Breast epithelium (tissue), 4 donors: ENCODE measurements at places on chromosomes 6 and 20. TPM values are rescaled to one million over a fixed set of nuclear protein-coding genes. Genes with fewer than 3 reads are reported as not detected.

GRCh38 chr6:45836984-45837383 is 178.7 kb downstream of the CLIC5 start:
- no peak for DNase-seq

- no peak for DNase-seq
Observed at GRCh38 chr6:41726876-41727275, 8.5 kb downstream of the TFEB start.

GRCh38 chr6:127912914-127913313 is 12.1 kb upstream of the THEMIS start:
- DNase-seq: no peak

GRCh38 chr6:169783971-169784820 is 32.8 kb downstream of the ERMARD start:
- DNase-seq: no peak

DNA sequence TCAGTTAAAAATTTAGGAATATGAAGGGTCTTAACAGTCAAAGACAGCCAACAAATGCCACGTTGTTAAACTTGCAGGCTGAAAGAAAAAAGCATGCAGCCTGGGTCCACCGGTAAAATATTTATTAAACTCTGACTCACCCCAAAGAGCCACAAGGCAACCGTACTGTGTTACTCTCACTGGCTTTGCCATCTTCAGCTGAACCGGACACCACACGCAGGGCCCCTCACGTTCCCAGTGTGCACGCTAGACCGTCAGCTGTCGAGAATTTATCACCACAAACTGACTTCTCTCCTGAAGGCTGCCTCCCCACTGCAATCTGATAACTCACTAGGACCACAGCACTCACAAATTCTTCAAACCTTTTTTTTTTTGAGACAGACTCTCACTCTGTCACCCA is 30.7 kb downstream of the HUS1B start:
- no peak for DNase-seq

DNA sequence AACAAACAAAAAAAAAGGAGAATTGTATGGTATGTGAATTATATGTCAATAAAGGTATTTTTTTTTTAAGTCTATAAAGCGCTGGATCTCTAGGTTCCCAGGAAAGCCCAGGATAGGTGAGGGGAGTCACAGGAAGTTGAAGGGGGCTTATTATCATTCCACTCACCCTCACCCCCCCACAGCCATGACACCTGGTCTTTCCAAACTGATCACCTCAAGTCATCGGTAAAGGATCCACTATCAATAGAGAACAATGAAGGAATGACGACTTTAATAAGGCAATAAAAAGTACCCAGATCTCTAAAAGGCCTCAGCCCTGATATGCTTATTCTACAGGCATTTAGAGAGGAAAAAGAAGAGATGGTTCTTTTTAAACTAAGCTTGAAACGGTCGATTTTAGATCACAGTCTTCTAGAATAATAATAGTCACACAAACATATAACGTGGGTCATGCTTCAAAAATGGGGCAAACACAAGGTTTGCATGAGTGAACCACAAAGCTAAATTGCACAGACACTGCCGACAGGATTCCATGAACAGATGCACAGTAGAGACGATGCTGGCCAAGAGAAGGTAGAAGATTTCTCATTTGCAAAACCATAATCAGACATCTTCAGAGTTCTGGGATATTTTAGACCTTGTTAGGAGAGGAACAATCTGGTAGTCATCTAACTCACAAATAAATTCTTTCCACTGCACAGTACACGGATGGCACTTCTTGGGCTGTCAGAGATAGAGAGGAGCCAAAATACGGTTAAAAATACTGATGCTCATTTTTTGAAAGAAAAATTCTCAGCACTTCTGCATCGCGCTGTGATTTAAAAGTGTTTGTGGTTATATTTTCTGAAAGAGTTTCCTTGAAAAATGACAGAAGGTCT is 21.0 kb downstream of the ZMYND8 start:
- DNase-seq: no peak

GRCh38 chr6:119026822-119027221 is 51.6 kb downstream of the FAM184A start:
- DNase-seq: no peak

GRCh38 chr20:34916774-34917354 is 38.7 kb downstream of the GSS start:
- no peak for DNase-seq

GRCh38 chr6:7136859-7137334 is 29.1 kb downstream of the RREB1 start:
- DNase-seq: no peak

DNA sequence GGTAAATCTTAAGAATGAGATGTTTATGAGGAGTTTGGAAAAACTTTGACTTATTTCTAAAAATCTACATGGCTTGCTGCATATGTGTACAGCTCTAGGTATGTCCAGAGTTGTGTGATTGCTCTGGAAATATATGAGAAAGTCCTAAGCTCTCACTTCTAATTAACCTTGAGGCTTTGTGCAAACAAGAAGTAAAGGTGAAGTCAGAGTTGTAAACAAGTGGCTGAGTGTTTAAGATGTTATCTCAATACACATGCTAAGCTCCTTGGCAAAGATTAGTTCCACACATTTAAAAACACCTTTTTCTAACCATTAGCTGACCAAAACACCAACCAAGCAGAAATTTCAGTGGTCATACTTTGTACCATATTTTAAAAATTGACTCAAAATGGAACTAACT is 684.2 kb downstream of the HTR1B start:
- DNase-seq: no peak

DNA sequence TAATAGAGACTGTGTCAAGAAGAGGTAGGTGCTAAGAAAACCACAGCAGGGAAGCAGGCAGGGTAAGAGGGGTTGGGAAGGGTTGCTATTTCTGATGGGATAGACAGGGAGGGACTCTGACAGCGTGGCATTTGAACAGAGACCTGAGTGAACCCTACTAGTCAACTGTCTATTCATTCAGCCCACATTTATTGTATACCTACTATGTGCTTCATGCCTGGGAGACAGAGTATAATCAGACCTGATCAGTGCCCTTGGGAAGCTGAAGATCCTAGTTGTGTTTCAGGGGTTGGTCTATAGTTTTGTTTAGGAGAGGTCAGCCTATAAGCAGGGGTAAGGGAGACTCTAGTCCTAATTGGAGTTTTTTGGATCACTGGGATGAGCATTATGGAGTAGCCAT is 14.9 kb upstream of the CAPN11 start:
- no peak for DNase-seq

GRCh38 chr20:61757678-61758563 is 307.8 kb downstream of the TAF4 start:
- no peak for DNase-seq

- no peak for DNase-seq
Observed at GRCh38 chr6:134293659-134294161, 24.2 kb downstream of the SGK1 start.

GRCh38 chr6:135883536-135883935 is 32.0 kb downstream of the PDE7B start:
- no peak for DNase-seq

DNA sequence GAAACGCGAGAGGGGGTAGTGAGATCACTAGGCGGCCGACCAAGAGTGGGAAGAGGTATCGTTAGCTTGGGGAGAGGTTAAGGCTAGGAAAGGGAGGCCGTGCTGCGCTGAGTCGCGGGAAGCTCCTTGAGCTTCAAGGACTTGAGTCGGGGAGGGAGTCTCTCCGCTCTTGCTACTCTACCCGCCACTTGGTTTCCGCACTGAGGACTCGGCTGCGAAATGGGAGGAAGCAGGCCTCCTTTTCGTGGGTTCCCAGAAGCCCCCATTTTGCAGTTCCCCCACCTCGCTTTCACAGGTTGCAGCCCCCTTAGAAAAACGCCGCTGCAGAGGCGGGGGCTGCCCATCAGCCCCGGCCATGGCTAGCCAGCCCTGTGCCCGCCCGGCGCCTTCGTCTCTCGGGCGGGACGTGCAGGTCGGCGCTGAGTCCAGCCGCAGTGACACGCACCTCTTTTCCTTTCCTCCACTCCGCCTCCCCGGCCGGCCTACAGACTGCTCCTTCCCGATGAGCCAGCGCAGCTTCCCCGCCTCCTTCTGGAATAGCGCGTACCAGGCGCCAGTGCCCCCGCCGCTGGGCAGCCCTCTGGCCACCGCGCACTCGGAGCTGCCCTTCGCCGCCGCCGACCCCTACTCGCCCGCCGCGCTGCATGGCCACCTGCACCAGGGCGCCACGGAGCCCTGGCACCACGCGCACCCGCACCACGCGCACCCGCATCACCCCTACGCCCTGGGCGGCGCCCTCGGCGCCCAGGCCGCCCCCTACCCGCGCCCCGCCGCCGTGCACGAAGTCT is 4.9 kb downstream of the VGLL2 start:
- DNase-seq: no peak

DNA sequence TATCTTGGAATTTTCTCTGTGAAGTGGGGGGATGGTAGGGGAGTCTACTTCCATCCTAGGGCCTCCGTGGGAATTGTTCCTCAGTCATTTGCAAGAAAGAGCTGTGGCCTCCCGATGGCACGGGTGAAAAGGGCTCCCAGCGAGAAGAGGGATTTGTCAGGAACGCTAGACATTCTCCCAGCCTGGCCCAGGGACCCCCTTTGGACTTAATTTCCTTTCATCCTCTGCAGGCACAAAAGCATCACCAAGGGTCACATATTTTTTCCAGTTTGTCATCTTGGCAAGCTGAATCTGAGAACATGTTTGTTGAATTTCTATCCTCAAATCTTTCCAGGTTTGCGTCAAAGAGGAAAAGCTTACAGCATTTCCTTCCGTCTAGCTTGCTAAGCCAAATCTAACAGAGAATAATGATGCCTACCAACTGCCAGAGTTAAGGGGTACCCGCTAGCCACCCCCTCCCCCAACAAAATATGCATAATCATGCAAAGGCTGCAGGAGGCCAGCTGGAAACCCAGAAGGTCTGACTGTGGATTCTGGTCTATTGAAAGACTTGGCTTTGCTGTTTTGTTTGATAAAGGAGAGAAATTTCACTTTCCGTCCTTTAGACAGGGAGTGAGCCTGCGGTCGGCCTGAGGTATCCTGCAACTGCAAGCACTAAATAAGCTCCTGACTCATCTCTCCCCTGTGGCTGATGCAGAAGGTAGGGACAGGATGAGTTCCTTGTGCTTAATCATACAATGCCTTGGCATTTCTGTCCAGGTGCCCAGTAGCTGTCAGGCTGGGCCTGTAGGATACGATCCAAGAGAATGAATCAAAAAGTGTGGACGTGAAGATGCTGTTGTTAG is 23.1 kb downstream of the PSMG4 start:
- no peak for DNase-seq

GRCh38 chr6:170460641-170461040 is 92.5 kb downstream of the PSMB1 start:
- no peak for DNase-seq

- peak; percentile 35 for DNase-seq
Observed at GRCh38 chr6:12572896-12573827, 143.4 kb upstream of the PHACTR1 start.

DNA sequence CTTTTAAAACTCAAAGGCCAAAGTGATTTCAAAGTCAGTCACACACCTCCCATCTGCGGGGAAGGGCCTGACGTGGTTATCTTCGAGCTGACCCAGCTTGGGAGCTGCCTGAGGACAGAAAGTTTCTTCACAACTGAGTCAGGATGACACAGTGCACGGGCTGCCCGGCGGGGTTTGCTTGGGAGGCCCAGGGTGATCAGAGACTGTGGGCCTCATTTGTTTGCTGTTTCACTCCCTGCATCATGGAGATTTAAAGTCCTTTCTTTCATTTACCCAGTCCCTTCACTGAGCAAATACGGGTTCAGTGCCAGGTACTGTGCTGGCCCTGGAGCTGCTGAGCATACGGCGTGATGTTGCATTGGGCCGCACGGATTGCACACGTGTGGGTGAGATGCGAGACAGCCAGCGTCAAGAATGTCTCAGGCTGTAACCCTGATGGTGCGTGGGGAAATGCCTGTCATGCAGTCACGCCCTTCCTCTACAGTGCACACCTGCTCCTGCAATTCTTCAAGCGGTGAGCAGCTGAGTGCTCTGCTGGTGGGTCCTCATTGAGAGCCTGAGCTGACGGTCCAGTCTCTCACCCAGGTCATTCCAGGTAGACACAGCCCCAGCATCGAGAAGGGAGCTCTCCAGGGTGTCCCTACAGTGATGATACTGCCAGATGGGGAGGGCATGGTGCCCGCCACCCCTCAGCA is 82.7 kb upstream of the PMEPA1 start:
- DNase-seq: no peak

DNA sequence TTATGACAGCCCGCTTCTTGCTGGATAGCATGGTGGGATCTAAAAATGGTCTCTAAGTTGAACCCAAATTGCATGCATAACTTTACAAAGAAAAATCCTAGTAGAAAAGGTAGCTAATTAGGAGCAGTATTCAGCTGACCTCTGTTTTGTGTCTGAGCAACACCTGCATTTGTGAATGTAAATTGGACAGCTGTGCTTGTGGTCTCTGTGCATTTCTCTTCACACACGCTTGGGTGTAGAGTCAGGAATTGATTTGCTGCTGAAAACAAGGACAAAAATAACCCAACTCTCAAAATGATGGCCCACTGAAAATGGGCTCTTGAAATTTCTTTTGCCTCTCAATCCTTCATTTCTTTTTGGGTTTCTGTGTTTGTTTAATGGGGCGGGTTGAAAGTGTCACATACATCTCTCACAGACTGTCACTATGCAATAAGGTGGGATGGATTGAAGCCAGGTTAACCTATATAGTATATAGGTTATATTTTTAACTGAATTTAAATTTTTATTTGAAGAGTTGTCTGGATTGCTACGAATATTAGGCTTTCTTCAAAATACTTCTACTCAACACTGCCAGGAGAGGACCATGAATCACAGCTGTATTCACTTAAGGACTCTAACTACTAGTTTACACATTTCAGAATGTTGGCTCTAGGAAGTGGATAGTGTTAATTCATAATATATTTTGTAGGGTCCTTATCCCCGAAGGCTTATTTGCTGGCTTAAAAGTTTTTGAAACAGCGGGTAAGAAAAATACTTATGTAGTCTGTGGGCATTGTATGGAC is 46.5 kb downstream of the SOBP start:
- DNase-seq: no peak

- no peak for DNase-seq
Observed at GRCh38 chr6:83511901-83512681, at the start of gene PRSS35. TSS of gene PRSS35 (plus strand) at chr6:83512534. CDS start at chr6:83523442, 10,908 bp downstream.

Gene FAM210B
- total RNA-seq: 62.6 TPM

Gene TFAP2A
- 25.2 TPM for total RNA-seq

Gene MAFB
- 43.9 TPM for total RNA-seq

Gene RIPPLY2
- not detected for total RNA-seq

Gene PRL
- total RNA-seq: 0.29 TPM

Gene TGM2
- 44.9 TPM for total RNA-seq

Gene CCN6
- not detected for total RNA-seq

Gene C4B
- total RNA-seq: 5.6 TPM

Gene TFAP2B
- under 0.01 TPM for total RNA-seq

Gene DEF6
- 14.1 TPM for total RNA-seq

Gene WTAP
- 115 TPM for total RNA-seq

Gene PTK6
- 2.3 TPM for total RNA-seq

Gene C20orf141
- not detected for total RNA-seq

Gene ZBTB9
- total RNA-seq: 1.9 TPM

Gene ASIP
- not detected for total RNA-seq

Gene SLC13A3
- 2.9 TPM for total RNA-seq

Gene SLC35D3
- total RNA-seq: not detected

Gene LY6G6F
- total RNA-seq: not detected

Gene HLA-DQA1
- total RNA-seq: 15.0 TPM
